HS-5 (cell line): ENCODE measurements at places on chromosomes 11 and 22.

DNA sequence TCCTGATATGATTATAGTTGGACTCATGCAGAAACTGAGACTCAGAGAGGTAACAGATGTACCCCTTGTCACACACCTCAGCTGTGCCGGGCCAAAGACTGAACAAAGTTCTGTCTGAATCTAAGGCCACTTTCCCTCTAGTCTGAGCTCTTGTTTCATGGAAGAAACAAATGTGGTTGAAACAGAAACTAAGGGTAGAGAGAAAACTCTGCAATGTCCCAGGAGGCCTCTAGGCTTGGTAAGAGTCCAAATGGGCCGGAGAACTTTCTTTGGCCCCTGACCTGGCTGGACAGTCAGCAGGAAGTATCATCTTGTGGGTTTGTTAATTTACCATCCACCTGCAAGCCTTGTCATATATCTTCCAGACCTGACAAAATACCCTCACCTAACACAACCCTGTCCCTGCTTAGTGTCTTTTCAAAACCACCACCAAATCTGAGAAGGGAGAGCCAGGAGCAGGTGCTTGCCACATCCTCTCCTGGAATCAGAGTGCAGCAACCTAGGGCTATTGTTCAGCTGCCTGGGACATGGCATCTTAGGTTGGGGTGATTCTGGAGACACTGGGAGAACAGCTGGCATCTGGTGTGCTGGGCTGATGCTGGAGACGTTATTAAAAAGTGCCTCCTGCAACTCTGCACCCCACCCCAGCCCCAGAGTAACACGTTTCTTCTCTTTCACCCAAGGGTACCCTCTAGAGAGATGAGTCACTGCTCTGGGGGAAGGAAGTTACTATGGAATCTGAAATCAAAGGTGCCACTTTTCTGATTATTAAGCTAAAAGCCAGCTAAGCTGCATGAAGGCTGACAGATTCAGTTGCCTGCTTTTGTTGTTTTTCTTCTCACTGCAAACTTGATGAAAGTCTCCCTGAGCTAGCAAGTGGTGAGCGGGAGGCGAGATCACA is 126.3 kb upstream of the TIMP3 start:
- DNase-seq = no peak

DNA sequence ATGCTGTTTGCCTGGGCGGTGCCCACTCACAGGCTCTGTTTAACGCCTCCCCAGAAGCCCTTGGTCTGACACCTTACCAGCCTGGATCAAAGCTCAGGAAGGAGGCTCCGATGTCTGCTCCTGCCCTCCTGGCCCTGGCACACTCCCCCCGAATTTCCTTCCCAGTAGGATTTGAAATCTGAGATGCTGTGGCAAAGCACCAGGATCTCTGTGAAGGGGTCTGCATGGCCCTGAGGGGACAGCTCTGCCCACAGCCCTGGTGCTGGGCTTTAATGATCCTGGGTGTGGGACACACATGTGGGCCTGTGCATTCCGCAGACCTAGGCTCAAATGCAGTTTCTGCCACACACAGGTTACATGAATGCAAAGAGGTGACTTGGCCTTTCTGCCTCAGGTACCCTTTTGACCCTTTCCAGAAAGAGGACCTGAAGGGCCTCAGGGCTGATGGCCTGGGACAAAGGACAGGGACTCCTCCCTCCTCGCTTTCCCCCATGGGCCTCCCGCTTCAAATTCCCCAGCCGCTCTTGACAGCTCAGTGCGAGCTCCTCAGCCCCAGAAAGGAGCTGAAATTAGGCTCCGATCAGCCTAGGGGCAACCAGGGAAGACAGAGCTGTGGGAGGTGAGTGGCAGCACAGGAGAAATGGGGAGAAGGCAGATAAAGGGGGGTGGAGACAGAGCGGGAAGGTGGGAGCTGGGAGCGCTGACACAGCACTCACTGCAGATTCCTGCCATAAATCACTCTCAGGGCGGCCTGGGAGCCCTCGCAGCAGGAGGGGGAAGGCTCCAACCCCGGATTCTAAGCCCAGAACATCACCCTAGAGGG is 41.3 kb downstream of the TRIM29 start:
- DNase-seq = no peak

DNA sequence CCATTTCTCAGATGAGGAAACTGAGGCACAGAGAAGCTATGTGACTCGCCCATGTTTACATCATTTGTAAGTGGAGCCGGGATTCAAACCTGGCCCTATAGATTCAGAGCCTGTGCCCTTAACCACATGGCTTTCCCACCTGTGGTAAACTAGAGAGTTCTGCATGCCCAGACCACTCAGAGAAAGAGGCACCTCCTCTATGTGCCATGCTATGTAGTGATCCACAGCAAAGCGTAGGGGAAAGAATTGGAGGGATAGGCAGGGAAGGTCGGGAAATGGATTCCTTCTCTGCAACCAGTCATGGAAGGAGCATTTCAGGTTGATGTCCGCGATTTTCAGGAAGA is 15.4 kb upstream of the POU2AF2 start:
- DNase-seq = peak; percentile 2

- no peak for DNase-seq
Observed at GRCh38 chr11:45260071-45260470, 26.1 kb downstream of the SYT13 start.

- no peak for DNase-seq
Observed at GRCh38 chr22:19815093-19815822, 39.4 kb downstream of the GNB1L start.

DNA sequence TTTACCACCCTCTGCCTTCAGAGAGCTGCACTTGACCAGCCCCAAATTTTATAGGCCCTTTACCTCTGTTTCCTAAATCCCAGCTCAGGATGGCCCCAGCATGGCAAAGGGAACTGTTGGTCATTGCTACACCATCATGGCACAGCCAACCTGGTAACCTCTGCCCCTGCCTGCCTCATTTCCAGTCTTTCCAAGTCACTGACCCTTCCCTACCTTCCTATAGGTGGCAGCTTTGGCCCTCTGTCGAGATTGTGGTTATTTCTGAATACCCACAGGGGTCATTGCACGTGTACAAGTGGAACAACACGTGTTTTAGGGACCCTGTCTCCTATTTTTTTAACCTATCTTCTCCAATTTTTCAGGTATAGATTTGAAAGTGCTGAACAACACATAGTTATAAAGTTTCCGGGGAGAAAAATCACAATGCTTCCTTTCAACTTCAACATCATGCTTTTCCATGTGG is 2.8 kb downstream of the GALNT18 start:
- DNase-seq = no peak

- DNase-seq = no peak
Observed at GRCh38 chr22:29346659-29347058, 31.2 kb upstream of the RASL10A start.

GRCh38 chr22:30890686-30891442 is 77.7 kb downstream of the MORC2 start:
- no peak for DNase-seq

DNA sequence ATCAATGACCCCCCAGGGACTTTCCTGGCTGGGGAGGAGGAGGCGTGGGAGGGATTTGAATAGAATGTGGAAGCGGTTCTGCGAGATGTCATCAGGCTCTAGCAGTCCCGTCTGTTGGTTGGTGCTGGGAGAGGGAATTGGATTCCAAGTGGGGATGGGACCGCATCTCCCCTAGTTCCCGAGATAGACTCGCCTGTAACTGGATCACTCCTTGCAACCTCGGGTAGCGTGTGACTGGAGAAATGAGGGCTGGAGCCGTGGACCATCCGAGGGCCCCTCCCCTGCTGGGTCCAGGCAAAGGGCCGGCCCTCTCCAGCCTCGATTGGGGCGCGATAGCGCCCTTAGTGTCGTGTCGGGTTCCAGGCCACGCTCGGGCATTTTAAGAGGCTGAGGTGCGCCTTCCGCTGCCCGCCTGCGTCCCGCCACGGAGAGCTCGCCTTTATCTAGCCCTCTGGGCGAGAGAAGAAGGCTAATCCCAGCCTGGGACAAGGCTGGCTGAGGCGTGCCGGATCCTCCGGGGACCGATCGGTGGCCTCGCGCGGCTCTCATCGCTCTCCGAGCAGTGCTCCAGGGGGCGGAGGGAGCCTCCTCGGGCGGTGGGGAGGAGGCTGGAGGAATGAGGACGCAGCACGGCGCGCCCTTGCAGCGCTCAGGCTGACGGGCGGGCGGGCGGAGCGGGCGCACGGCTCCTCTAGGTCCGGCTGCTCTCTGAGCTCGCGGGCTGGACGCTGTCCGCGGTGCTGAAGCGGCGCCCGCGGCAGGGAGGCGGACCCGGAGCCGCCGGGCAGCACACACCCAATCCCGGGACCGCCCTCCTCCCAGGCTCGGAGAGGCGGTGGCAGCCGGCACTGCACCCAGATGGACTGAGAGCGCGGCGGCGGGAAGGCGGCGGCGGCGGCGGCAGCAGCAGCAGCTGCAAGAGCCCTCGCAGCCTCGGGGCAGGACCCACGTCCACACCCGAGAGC is 107.8 kb downstream of the OSBP2 start:
- peak; percentile 42 for DNase-seq

DNA sequence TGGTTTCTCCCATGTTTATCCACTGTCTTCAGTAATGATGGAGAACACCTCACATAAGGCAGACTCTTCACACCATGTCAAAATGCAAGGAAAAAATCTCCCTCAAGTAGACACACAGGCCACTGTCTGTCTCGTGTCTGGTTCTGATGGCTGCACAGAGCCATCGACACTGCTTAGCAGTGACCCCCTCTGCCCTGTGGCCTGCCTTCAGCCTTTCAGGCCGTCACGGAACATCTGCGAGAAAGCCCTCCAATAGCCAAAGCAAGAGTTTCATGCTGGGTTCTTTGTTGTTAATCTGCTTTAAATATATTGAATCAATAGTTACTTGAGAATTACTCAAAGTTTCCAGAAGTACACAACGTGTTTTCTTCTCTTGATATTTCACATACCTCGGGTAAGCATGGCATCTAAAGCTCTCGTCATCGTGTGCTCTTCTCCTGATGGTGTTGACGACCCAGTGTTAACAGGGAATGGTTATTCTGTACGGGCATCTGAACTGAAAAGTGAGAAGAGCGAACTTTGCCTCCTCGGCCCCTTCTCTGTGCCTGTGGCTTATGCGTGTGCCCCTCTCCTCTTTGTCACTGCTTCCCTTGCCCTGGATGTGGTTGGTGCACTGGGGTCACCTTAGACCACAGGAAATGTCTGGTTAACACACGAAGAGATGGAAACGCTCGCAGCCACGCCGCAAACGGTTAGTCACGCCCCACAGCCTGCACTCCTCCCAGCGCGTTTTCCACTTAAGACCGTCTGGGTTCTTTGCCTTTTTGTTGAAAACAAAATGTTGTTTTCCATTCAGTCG is 33.4 kb upstream of the CTTN start:
- no peak for DNase-seq

- DNase-seq = no peak
Observed at GRCh38 chr11:61343792-61344745, 11.0 kb downstream of the TKFC start.

DNA sequence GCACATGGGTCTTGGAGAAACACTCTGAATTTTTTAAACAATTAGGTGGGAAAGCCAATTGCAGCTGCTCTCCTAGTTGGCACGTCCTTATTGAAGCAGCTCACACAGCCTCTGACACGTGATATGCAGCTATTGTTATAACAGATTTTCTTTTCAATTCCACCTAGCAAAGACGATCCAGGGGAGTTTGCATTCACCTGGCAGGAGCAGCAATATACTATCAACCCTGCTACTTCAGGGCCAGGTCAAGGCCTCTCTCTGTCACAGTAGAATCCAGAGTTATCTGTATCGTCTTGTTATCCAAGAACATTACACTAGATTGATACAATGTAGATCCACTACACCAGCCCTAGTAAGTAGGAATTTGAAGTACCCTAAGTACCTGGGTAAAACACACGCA is 8.3 kb downstream of the KRTAP5-11 start:
- no peak for DNase-seq

DNA sequence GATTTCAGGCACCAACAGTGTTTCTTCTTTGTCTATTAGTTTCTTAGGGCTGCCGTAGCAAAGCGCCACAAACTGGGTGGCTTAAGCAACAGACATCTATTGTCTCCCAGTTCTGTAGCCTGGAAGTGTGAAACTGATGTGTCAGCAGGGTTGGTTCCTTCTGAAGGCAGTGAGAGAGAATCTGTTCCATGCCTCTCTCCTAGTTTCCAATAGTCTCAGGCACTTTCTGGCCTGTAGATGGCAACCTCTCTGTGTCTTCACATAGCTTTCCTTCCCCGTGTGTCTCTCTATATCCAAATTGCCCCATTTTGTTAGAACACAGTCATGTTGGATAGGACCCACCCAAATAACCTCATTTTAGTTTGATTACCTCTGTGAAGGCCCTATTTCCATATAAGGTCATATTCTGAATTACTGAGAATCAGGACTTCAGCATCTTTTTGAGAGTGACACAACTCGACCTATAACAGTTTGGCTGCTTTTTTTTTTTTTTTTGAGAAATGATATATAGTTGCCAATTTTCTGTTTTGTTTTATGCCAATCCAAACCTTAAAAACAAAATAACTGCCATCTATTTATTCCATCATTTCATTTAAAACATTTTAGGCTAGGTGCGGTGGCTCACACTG is 108.2 kb downstream of the SLC36A4 start:
- DNase-seq = no peak

GRCh38 chr11:132648851-132649250 is 883.5 kb downstream of the OPCML start:
- no peak for DNase-seq

- no peak for DNase-seq
Observed at GRCh38 chr11:19814421-19814820, 101.8 kb downstream of the NAV2 start.

DNA sequence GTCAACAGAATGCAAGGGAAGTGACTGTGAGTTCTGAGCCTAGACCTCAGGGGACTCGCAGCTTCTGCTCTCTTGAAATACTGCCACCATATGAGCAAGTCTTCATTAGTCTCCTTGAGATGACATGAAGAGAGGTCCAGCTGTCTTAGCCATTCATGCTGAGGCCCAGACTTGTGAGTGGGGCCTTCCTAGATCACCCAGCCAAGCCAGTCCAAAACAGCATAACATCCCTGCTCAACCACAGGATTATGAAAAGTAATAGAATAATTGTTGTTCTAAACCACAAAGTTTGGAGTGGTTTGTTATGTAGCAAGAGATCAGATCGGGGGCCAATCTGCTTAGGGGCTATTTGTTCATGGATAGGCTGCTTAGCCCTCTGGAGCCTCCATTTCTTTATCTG is 54.9 kb upstream of the HTATIP2 start:
- no peak for DNase-seq

DNA sequence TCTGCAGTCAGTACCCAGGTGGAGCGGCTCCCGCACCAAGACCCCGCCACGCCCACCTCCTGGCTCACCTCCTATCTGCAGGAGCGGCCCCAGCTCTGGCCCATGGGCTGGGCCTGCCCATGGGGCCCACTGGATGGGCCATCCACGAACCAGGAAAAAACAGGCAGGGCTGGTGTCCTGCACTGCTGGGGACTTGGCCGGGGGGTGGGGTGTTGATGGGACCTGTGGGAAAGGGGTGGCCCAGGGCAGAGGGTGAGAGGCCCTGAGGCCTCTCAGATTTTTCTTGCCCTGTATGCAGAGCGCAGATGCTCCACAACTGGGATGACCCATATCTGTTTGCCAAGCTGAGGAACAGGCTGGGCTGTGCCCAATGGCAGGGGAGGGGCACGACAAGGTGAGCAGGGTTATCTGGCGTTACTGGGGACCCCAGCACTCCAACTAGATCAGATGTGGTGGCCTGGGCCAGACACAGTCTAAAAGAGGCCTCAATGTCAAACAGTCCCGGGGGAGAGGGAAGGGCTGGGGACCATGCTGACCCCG is 2.7 kb upstream of the PIM3 start:
- DNase-seq = no peak
